ENCODE measurements at places on chromosomes 16 and 17.

DNA sequence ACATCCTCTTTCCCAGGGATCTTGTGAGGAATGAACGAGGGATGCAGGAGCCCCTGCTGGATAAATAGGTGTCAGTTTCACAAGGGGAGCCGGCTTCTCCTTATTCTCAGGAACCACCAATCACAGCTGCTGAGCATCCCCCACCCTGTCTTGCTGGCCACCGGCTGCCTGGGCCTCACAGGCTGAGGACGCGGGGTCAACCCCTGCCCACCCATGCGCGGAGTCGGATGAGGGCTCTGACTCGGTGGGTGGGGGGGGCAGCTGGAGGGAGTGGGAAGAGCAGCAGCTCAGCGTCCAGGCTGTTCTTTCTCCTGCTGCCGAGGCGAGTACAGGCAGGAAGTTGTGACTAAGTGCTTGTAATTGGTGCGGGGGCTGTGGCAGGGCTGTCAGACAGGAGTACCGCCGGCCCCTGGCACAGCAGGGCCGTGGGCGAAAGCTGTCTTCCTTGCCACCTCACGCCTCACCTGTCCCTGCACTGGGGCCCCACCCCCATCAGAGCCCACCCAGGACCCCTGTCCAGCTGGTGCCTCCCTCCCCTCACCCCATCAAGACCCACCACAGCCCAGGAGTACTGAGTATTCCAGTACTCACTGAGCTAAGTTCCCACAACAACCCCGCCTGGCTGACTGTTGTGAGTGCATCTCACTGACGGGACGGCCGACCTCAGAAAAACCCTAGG, 11.0 kb upstream of the DPEP1 start:
- peak; percentile 86 for DNase-seq

- DNase-seq, result peak; percentile 75
Measured at GRCh38 chr17:7988750-7989178, 13.7 kb upstream of the GUCY2D start.

- peak; percentile 50 for DNase-seq
Measured at GRCh38 chr16:86771506-86772460, 193.4 kb downstream of the FOXL1 start.

DNA sequence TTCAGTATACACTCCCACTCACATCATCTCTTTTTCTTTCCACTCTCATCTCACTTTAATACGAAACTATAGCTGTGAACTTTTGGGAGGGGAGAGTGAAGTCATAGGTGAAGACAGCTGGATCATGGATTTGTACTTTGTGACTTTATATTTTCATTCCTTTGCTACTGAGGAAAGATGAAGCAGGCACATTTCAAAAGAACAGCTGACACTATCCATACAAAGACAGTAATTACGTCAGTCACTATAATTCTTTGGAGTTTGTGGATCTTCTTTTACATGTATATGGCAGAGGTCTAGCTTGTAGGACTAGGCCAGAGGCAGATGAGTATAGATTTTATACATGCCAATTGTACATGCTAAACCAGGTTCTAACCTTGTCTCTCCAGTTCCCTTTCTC, 346.3 kb downstream of the BCAS3 start:
- DNase-seq, result no peak

- DNase-seq, result peak; percentile 77
Measured at GRCh38 chr16:84774810-84775209, 45.0 kb upstream of the CRISPLD2 start.
